Gastrocnemius medialis (tissue), 4 donors: ENCODE measurements at places on chromosomes 5 and 9.

DNA sequence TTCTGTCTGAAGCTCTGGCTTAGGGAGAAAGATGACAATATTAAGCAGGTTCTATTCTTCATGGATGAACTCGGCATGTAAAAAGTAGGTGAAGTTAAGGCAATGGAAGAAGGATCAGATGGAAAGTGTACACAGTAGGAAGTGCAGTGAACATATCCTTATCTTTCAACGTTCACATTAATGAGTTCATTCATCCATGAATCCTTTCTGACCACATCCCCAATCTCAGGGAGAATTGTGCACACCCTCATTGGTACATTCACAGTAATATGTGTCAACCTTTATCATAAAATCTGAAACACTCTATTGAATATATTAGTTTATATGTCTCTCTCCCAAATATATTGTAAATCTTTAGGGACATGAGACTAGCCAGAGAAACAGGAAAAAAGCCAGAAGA, 5.5 kb downstream of the GIN1 start:
- DNase-seq: no peak

DNA sequence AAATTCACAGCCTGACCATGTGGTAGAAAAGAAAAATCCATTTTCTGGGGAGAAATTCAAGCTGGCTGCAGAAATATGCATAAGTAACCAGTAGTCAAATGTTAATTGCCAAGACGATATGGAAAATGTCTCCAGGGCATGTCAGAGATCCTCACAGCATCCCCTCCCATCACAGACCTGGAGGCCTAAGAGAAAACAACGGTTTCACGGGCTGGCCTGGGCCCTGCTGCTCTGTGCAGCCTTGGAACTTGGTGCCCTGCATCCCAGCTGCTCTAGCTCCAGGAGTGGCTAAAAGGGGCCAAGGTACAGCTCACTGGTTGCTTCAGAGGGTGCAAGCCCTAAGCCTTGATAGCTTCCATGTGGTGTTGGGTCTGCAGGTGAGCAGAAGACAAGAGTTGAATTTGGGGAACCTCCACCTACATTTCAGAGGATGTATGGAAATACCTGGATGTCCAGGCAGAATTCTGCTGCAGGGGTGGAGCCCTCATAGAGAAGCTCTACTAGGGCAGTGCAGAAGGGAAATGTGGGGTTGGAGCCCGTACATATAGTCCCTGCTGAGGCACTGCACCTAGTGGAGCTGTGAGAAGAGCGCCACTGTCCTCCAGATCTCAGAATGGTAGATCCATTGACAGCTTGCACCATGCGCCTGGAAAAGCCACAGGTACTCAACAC, 49.7 kb downstream of the PTBP3 start:
- DNase-seq: no peak

DNA sequence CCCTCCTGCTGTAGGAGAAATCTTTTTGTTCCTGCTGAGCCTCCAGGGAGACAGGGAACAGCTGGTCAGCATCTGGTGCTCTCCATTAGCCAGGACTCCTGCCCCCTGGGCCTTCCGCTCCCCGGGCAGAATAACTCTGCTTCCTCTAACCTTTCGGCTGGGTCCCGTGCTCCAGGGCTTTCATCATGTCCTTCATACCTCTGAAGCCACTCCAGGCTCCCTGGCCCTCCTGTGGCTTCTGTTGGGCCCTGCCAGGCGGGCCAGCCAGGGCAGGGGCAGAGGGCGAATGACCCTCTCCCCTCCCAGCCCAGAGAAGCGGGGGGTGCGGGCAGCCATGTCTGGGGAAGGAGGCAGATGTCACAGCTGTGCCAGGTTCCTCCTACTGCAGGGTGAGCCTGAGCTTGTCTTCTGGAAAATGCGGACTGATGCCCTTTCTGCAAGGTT, 81.7 kb upstream of the LMX1B start:
- no peak for DNase-seq

DNA sequence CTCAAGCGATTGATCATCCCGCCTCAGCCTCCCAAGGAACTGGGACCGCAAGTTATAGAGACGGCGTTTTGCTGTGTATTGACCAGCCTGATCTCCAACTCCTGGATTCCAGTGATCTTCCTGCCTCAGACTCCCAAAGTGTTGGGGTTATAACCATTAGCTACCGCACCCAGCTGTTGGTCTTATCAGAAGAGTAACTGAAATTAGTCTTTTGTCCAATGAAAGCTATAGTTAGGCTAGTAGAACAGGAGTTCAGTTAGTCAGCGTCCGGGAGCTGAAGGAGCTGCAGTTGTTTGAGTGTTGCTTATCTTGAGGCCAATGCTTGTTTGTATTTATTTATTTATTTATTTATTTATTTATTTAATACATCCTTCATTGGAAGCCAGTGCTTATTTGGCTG, 3.2 kb upstream of the MIGA2 start:
- no peak for DNase-seq

DNA sequence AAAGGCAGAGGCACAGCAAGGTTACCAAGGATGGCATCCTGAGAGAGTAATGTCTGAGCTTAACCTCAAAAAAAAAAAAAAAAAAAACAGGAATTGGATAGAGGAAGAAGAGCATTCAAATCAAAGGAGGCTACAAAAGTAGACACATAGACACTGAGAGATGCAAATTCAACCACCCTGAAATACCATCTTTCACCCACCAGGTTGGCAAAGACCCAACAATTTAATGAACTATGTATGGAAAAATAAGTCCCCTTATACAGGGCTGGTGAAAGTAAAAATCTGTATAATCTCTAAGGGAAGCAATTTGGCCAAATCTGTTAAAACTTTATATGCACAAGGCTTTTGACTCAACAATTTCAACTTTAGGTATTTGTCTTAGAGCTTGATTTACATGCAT, 4.9 kb downstream of the NADK2 start:
- no peak for DNase-seq

DNA sequence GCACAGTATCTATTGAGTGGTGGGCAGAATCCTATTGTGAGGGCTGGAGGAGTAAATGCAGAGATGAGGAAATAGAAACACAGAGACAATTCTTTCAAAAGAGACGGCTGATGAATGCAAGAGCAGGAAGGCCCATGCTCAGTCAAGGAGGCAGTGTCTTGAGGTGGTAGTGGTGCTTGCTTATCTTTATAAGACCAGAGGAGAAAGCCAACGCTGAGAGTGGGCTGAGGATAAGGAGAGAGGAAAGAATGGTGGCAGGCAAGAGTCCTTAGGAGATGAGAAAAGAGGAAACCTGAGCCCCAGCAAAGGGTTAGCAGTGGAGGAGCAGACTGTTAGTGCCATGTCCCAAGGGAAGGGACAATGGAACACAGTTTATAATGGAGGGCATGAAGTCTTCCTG, 86.0 kb downstream of the SNCAIP start:
- no peak for DNase-seq

DNA sequence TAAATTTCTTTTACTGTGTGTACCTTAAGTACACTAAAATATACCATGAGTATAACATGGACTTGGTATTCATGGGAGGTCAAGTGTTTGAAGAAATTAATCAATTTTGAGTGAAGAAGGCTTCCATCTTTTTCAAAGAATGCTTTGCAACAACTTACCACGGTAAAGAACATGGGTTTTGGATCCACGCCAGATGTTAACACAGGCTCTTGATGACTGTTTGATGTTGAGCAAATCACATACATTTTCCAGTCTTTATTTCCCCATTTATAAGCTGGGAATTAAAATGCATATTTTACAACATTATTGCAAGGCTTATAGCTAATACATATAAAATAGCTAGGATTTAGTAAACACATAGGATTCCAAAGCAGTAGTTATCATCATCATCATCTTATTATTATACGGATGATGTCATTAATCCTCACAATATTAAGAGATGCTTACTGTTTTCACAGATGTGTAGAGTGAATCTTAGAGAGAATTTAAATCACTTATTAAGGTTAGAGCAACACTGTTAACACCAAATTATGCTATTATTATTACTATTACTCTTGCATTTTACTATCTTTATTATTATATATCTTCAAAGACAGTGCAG, 362.0 kb downstream of the PRELID2 start:
- no peak for DNase-seq
